IPS DF 6.9 (cell line): ENCODE measurements at places on chromosomes 7 and 10.

DNA sequence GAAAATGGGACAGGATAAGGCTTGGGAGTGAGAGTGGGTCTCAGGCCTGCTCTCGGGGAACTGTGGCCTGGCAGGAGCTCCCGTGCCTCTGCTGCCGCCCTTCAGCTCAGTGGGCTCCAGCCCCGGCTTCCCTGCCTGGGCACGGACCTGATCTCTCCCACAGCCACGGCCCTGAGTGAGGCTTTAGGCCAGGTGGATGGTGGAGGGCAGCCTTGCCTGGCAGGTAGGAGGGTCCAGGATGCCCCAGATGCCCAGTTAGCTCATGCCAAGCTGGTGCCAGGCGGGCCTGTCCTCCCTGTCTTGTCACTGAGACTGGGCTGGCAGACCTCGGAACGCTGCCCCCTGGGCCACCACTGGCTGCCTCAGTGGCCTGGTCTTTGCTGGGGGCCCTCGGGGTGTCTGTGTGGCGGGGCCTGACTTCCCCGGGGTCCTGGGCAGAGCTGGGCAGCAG is 116.6 kb downstream of the INPP5A start:
- DNase-seq, result no peak

GRCh38 chr10:24430591-24430990 is 221.7 kb downstream of the KIAA1217 start:
- DNase-seq, result no peak

DNA sequence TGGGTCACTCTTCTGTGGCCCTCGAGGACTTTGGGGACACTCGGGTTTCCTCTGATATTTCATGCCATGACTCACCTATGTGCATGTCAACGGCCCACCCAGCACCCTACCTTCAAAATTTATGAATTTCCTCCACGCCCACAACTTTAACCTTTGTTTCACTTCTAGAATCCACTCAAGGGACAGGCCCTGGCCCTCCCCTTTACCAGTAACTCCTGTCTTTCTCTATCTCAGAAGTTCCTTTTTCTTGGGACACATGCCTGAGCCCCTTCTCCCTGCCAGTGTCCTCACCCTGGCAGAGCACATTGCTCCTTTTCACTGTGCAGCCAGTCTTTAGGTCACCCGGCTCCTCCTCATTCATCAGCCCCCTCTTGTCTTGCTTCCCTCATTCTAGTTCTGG is 282.5 kb upstream of the KLF6 start:
- DNase-seq, result no peak

DNA sequence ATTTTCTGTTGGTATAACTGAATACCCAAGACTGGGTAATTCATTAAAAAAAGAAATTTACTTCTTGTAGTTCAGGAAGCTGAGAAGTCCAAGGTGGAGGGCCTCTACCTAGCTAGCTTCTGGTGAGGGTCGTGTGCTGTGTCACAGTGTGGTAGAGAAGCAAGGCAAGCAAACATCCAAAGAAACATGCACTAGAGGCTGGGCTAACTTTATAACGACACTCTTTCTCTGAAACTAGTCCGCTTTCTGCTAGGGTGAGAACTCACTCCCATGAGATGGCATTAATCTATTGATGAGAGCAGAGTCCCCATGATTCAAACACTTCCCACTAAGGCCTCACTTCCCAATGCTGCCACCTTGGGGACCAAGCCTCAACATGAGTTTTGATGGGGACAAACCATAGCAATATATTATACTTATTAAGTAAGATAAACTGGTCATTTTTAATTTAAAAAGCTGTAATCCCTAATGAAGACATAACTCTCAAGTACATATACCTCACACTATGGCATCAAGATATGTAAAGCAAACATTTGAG is 50.8 kb downstream of the PHYHIPL start:
- no peak for DNase-seq

- DNase-seq, result no peak
Measured at GRCh38 chr10:120017733-120018417, 125.3 kb downstream of the SEC23IP start.

GRCh38 chr10:69624245-69624786 is 5.7 kb upstream of the FAM241B start:
- DNase-seq, result no peak

DNA sequence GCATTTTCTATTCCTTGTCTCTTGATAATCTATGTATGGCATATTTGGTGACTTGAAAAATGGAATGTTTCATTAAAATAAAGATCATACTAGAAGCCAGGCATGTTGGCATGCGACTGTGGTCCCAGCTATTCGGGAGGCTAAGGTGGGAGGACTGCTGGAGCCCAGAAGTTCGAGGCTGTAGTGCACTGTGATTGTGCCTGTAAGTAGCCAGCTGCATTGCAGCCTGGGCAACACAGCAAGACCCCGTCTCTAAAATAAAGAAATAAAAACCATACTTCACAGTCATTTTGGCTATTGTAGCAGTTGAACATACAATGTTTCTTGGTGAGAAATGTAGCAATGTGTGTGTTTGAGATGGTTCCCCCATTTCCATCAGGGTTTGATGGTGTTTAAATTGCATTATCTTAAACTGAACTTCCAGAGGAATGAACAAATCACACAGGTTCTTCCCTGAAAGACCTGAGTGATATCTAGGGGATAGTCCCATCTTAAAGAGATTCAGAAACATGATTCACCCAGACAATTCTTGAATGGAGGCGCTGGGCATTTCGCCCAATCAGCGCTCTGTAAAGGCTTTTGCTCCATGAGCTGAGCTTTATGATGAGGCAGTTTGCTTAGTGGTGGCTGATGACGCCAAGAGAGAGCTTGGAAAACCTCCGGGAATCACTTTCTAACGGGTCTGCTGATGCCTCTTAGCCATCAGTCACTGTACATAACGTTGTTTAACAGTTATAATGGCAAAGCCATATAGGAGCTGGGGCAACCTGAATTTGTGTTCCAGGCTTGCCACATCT is 19.4 kb upstream of the BTBD16 start:
- no peak for DNase-seq
